ENCODE measurements at places on chromosomes 2 and 18. TPM values are rescaled to one million over a fixed set of nuclear protein-coding genes. Genes with fewer than 3 reads are reported as not detected.

- no peak for DNase-seq
Observed at GRCh38 chr18:76621782-76622495, 126.9 kb upstream of the ZNF516 start.

DNA sequence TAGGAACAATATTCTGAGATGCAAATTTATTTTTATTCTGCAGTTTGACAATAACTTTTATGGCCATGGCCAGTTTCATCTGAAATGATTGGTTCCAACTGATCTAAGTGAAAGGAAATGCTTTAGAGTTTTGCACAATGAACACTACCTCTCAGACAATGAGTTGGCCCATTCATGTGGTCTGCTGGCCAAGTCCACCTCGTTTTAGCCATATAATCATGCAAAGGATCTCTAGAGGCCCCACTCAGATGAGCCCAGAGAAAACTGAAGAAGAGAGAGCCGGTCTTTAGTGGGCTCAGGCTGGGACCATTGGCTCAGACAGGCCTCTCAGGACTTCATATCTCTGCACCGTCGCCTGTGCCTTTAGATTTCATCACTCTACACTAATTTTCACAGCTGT, 254.7 kb downstream of the MREG start:
- no peak for DNase-seq

DNA sequence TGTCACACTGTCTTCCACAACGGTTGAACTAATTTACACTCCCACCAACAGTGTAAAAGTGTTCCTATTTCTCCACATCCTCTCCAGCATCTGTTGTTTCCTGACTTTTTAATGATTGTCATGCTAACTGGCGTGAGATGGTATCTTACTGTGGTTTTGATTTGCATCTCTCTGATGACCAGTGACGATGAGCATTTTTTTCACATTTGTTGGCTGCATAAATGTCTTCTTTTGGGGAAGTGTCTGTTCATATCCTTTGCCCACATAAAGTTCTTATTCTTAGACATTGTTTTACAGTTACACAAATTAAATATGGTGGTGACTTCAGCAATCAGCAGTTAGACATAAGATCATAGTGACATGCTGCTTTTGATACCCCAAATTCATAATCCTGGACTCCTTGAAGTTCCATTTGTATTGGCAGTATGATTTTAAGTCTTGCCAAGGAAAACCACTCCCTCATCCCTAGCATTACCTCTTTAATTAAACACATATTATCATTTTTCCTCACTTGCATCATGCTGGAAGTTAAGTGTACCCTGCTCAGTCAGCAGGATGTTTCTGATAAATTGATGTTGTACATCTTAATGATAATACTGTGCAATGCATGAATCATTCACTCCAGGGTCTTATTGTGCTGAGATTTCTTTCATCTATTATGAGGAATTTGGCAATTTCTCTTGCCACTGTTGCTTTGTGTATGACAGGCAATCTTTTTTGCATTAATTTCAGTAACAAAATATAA, 67.6 kb upstream of the STAT1 start:
- no peak for DNase-seq

DNA sequence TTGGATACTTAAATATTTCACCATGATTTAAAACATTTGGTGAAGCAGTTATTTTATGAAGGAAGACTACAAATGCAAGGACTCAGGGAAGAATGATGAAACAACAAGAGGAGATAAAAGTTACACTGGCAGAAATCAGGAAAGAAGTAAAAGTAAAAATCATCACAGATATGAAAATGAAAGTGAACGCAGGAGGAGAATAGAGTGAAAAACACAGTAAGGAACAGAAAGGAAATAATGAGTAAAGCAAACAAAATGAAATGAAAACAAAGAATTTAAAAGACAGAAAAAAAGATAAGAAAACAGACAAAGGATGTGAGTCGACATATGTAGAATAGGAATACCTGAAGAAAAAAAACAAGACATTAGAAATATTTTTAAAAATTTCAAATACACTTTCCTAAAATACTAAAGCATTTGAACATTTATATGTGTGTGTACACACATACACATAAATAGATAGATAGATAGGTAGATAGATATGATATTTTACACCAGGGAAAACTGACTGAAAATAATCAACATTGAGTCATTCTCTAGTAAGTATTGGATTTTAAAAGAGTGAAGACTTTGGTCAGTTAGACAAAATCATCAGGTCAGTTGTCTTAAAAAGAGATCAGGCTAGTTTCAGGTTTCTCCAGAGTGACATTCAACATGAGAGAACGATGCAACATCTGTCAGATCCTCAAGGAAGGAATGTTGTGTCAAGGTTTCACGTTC, 12.1 kb upstream of the KDSR start:
- no peak for DNase-seq

- DNase-seq, result no peak
Observed at GRCh38 chr2:101111917-101112771, 39.0 kb downstream of the TBC1D8 start.

GRCh38 chr18:25457601-25458000, 105.6 kb upstream of the ZNF521 start:
- DNase-seq, result no peak

- DNase-seq, result no peak
Observed at GRCh38 chr2:38159597-38159996, 83.6 kb upstream of the CYP1B1 start.

- no peak for DNase-seq
Observed at GRCh38 chr18:76538846-76539245, 43.8 kb upstream of the ZNF516 start.

GRCh38 chr2:715854-716560, 38.8 kb upstream of the TMEM18 start:
- DNase-seq, result no peak

Gene AQP12A
- total RNA-seq, result not detected

Gene MOCOS
- 0.38 TPM for total RNA-seq

Gene PRADC1
- total RNA-seq, result 13.4 TPM

Gene DES
- 0.80 TPM for total RNA-seq
